ENCODE measurements at places on chromosomes 7 and 10. TPM values are rescaled to one million over a fixed set of nuclear protein-coding genes. Genes with fewer than 3 reads are reported as not detected.

FGFBP3 gene
- not detected for total RNA-seq

HOXA3 gene
- 0.10 TPM for total RNA-seq

FAM13C gene
- total RNA-seq, result 6.1 TPM

SLC26A5 gene
- not detected for total RNA-seq

ETV1 gene
- total RNA-seq, result 9.0 TPM

CFAP46 gene
- 0.69 TPM for total RNA-seq

SYT15B gene
- not detected for total RNA-seq

ASAH2 gene
- 0.24 TPM for total RNA-seq

CEP55 gene
- total RNA-seq, result 2.2 TPM

TRPV5 gene
- total RNA-seq, result not detected

HMX3 gene
- total RNA-seq, result not detected

SEMA3E gene
- 0.15 TPM for total RNA-seq

OR2A42 gene
- total RNA-seq, result not detected

PEX1 gene
- 6.9 TPM for total RNA-seq

SFR1 gene
- 5.8 TPM for total RNA-seq

TRIM50 gene
- not detected for total RNA-seq

XRCC2 gene
- 0.20 TPM for total RNA-seq

NPTX2 gene
- 130 TPM for total RNA-seq

GIMAP2 gene
- 2.9 TPM for total RNA-seq

SAP25 gene
- not detected for total RNA-seq

C10orf53 gene
- total RNA-seq, result not detected

NUP205 gene
- 33.8 TPM for total RNA-seq

ANKRD7 gene
- total RNA-seq, result 0.44 TPM

BAG3 gene
- 50.5 TPM for total RNA-seq

PHKG1 gene
- 1.1 TPM for total RNA-seq

TAS2R41 gene
- total RNA-seq, result not detected

GSDME gene
- 12.0 TPM for total RNA-seq

MEIG1 gene
- total RNA-seq, result not detected

IGF2BP3 gene
- total RNA-seq, result 17.7 TPM

PDE1C gene
- total RNA-seq, result 11.1 TPM

TAS2R4 gene
- total RNA-seq, result 0.12 TPM

PIK3AP1 gene
- not detected for total RNA-seq

MYH16 gene
- total RNA-seq, result not detected

CHAT gene
- total RNA-seq, result not detected

SLC26A3 gene
- total RNA-seq, result not detected

MSMB gene
- total RNA-seq, result not detected

FGFR2 gene
- not detected for total RNA-seq

CYP26A1 gene
- total RNA-seq, result not detected

HYAL4 gene
- total RNA-seq, result not detected

PLXNA4 gene
- total RNA-seq, result 22.8 TPM

POLR2J2 gene
- 2.1 TPM for total RNA-seq

PNLIP gene
- not detected for total RNA-seq

OGDHL gene
- total RNA-seq, result 0.25 TPM
